ENCODE measurements at places on chromosomes 12 and 14.

- DNase-seq, result no peak
Measured at GRCh38 chr14:34235643-34236300, 226.3 kb downstream of the SPTSSA start.

GRCh38 chr14:56224691-56225681, 106.8 kb downstream of the PELI2 start:
- DNase-seq, result no peak

DNA sequence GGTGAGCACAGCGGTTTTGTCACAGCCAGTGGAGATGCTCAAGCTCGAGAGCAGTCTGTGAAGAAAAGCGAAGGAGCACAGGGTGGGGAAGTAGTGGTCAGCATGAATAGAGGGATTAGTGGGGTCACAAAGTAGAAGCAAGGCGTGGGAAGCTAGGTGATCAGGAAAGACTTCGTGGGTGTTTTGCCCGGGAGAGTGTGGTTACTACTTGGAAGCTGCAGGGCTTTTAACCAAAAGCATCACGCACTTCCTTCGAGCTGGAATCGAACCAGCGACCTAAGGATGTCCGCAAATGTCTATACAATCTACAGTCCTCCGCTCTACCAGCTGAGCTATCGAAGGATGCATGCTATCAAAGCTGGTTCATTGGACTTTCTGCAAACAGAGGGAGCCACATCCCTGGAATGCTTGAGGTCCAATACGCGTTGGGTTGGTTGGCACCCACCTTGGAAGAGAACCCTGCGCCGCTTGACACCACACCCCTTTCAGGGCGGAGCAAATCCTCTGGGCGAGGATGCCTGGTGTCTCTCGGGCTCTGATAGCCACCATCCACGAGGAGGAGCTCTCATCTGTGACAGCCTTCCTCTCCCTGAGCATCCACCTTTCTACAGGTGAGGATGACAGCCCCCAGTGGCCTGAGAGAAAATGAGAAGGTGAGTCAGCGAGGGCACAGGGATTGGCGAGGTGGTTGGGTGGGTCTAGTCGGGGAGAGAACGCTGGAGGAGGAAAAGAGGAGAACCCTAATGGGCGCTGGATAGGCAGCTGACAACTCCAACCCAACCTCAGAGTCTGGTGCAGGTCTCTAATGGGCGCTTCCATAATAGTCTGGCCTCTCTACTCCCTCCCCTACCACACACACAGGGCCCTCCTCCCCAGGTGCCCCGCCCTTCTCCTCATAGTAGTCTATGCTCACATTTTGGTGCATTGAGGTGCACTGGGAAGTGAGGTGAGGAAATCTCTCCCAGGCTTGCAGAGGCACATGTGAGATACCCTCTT, 16.0 kb upstream of the OR6S1 start:
- peak; percentile 34 for DNase-seq

- DNase-seq, result peak; percentile 58
Measured at GRCh38 chr14:55136241-55136640, 7.2 kb downstream of the LGALS3 start.

GRCh38 chr12:30828686-30829085, 73.9 kb upstream of the CAPRIN2 start:
- DNase-seq, result no peak

GRCh38 chr14:52871606-52872005, 79.2 kb downstream of the FERMT2 start:
- DNase-seq, result peak; percentile 47
